ENCODE measurements at places on chromosomes 6 and 20.

- no peak for DNase-seq
Observed at GRCh38 chr6:125919618-125920017, 37.0 kb upstream of the HINT3 start.

DNA sequence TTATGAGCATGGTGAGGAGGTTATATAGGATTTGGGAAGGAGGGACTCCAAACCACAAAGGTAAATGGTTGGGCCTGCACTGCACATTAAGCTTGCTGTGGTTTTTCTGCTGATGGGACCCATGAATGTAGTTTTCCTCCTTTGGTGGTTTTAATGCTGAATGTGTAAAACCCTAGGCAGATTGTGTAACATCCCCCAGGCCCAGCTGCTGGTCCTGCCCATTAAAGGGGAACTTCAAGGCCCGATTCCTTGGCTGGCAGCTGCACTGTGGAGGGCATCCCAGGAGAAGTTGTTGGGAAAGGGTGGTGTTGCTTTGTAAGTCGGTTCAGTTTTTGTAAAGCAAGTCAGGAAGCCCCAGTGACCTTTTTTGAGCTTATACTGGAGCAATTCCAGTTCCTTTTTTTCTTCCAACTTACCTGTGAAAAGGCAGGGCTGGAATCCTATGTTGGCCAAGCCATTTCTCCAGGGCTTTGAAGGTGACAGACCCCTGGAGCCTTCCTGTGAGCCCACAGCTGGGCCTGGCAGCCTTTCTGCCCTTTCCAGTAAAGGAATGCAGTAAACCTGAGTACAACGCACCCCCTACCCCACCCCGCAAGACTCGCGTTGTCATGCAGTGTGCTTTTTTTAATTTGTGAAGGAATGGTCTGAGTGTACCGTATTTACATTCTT is 43.1 kb upstream of the NAA20 start:
- no peak for DNase-seq

GRCh38 chr6:71457929-71458328 is 169.3 kb downstream of the OGFRL1 start:
- DNase-seq, result no peak

GRCh38 chr6:112501705-112502104 is 154.6 kb downstream of the RFPL4B start:
- DNase-seq, result no peak

DNA sequence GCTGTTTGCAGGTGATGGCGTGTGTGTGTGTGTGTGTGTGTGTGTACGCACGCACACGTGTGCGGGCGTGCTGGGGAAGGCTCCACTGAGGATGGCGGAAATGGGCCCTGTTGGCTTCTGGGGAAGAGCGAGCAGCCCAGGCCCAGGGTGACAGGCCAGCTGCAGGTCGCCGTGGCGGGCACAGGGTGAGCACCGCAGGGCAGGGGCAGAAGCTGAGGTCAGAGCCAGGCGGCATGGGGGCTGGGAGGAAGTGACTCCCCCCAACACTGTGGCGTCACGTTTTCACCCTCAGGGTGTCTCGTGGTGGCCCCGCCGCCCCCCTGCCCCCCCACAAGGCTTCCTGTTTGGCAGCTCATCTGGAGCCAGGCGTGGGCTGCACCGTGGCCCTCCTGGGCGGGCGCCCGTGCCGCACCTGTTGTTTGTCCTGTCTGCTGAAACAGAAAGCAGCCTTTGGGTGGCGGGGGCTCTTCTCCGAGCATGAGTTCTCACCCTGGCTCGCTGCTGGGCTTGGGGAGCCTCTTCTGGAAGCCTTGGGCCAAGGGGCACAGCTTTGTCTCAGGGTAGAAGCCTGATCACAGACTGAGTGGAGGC is 7.1 kb downstream of the RBM38 start:
- peak; percentile 79 for DNase-seq

GRCh38 chr6:26309731-26310142 is 55.3 kb upstream of the BTN3A2 start:
- DNase-seq, result no peak

DNA sequence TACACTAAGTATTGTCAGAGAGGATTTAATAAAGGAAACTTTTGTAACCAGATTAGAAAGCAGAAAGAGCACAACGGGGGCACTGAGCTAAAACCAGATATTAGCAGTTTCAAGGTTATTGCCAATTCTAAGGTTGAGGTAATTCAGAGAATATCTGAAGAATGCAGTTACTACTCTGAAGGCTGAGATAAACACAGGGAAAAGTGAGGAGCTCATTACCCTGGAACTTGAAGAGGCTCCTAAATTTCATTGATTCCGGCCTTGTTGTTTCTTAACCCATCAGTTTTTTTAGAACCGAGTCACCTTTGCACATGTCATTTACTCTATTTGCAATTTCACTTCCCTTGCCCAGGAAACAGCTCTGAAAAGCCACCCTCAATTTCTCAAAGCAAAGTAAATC is 72.4 kb upstream of the BTBD3 start:
- DNase-seq, result no peak

- DNase-seq, result no peak
Observed at GRCh38 chr20:38044685-38045084, 11.1 kb downstream of the RPRD1B start.

- no peak for DNase-seq
Observed at GRCh38 chr6:145656128-145656527, 79.2 kb downstream of the EPM2A start.

DNA sequence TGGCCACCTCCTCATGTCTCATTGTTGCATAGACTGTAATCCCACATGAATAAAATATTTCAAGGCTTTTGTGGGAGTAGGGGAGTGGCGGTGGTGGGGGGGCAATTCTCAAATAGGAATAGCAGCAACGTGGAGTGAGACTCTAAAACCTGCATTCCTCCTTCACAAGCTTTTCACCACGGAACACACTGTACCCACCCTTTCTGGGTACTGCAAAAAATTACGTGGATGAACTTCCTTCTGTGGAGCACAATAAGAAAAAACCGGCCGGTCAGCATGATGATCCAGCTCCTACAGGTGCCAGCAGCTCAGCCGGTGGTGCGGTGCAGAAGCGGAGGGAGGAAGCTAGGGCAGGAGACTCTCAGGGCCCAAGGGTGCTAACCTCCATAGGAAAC is 930 bp upstream of the RRAGD start:
- no peak for DNase-seq

DNA sequence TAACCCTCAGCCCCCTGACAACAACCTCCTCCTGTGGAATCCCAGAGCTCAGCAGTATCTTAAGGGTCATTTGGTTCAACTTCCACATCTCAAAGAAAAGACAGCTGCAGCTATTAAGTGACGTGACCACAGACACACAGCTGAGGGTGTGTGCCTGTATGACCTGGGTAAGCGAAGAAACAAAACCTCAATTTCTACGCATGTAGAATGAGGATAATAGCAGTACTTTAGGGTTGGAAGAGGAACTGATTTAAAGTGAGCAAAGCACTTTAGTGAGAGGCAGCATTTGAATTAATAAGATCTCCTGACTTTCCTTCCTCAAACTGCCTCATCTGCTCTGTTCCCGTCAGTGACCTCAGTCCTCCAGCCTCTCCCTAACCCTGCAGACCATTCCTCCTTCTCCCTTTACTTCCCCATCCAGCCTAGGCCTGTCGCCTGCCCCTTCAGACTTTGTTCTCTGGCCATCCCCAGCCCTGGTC is 6.8 kb upstream of the ARMC2 start:
- no peak for DNase-seq

DNA sequence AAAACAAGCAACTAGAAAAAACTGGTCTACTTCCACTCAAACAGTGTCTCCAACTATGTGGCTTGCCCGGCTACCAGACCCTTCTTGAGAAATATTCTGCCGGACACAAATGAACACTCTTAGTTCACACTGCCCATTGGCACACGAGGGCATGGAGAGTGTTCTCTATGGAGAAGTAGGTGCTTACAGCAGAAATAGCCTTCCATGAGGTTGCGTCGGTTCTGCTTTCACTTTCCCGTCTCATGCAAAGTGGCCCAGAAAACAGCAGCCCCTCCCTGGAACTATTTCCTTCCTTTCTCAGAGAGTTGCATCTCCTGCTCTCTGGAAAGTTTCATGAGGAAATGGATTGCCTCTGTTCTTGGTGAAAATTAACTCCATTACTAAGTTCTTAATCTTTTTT is 9.5 kb upstream of the HLA-DOA start:
- DNase-seq, result no peak

DNA sequence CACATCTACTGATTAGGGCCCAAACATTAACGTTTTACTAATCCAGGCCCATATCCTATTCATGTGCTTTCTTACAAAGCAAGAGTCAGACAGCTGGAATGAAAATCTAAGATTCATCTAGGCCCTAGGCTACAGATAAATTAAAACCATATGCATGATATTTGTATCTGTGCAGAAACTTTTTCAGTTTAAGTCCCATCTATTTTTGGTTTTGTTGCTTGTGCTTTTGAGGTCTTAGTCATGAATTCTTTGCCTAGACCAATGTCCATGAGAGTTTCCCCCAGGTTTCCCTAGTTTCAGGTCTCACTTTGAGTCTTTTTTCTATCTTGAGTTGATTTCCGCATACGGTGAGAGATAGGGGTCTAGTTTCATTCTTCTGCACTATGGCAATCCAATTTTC is 20.2 kb downstream of the ADNP start:
- no peak for DNase-seq

DNA sequence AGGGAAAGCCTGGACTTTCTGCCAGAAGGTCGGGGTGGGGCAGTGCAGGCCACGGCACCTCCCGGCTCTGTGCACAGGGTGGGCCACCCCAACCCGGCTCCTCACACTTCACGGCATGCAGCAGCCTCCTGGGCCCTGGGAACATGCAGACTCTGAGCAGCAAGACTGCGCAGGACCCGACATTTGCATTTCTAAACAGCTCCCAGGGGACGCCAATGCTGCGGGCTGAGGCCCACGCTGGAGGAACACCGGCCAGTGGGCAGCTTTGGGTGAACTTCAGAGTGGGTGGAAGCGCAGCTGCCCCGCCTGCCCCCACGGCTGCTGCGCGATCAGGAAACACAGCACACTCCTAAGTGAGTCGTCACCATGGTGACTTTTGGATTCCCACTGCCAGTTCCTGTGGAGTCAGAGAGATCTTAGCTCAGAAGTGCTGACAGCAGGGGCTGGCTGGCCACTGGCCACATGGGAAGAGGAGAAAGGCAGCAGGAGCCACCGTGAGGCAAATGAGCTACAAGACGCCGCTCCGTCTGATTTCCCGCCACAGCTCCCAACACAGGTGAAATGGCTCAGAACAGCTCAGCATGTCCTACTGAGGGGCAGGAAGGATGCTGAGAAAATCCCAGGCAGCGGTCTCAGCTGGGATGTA is 52.1 kb downstream of the RNASET2 start:
- DNase-seq, result no peak

- no peak for DNase-seq
Observed at GRCh38 chr6:11700118-11700718, 78.4 kb downstream of the ADTRP start.

DNA sequence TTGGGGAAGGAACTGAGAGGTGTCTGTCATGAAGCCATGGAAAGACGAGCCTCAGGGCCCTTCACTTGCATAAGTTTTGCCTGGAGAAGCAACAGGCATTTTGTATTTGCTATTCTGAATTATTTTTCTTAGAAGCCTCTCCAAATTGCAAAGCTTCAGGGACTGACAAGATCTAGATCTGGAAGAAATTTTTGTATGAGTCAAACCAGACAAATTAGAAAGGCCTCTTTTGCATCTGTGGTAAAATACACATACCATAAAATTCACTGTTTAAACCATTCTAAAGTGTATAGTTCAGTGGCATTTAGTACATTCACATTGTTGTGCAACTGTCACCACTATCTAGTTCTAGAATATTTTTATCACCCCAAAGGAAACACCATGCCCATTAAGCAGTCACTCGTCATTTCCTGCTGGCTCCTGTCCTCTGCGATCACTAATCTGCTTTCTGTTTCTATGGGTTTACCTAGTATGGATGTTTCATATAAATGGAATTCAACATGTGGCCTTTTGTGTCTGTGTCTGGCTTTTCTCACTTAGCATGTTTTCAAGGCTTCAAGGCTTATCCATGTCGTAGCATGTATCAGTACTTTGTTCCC is 269.1 kb downstream of the PHF3 start:
- no peak for DNase-seq

Measured in stimulated activated CD8-positive, alpha-beta memory T cell treated with anti-CD3 and anti-CD28 coated beads, Interleukin-7, amount 100 ng/mL, for 1 hour (primary cell).